ENCODE measurements at places on chromosomes 7 and 10.

DNA sequence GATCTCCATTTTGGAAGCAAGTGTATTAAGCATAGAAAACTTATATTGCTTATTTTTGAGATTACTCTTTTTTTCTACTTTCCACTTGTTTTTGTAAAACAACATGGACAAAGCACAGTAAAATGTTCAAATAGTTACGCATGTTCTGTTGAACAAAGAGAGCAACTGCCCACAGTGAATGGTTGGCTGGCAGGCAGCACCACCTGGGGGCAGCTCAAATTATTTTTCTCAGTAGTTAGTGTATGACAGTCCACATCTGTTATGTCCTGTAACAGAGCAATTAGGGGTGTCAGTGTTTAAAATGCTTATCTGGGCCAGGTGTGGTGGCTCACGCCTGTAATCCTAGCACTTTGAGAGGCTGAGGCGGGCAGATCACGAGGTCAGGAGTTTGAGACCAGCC is 46.1 kb upstream of the CACUL1 start:
- DNase-seq: no peak

- no peak for DNase-seq
Measured at GRCh38 chr10:103232131-103232673, 13.5 kb upstream of the RPEL1 start.

- DNase-seq: no peak
Measured at GRCh38 chr10:5023177-5023805, 19.6 kb upstream of the AKR1C2 start.

- DNase-seq: no peak
Measured at GRCh38 chr7:138814816-138815332, 16.9 kb upstream of the ATP6V0A4 start.

DNA sequence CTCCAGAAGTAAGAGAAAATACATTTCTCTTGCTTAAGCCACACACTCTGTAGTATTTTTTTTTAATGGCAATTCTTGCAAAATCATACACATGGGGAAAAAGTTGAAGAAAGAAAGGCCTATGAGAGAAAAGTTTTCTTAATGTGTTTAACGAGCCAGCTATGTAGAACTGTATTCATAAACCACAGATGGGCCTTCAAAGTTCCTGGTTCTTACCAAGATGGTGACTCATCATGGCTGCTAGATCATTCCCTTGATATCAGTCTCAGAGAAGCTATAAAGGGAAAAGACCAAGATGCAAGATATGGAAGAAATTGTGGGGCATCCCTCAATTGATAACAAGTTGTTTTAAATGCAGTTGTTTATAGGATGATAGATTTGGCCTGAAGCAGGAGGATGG is 992.7 kb upstream of the MBL2 start:
- no peak for DNase-seq

GRCh38 chr10:126147866-126148587 is 240.2 kb downstream of the ADAM12 start:
- no peak for DNase-seq

DNA sequence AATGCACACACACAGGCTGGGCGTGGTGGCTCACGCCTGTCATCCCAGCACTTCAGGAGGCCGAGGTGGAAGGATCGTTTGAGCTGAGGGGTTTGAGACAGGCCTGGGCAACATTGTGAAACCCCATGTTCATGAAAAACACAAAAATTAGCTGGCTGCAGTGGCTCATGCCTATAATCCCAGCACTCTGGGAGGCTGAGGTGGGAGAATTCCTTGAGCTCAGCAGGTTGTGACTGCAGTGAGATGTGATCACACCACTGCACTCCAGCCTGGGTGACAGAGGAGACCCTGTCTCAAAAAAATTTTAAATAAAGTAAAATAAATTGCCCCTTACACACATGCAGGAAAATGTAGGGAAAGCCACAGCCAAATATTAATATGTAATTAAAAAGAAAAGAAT is 44.1 kb downstream of the RNF32 start:
- no peak for DNase-seq

DNA sequence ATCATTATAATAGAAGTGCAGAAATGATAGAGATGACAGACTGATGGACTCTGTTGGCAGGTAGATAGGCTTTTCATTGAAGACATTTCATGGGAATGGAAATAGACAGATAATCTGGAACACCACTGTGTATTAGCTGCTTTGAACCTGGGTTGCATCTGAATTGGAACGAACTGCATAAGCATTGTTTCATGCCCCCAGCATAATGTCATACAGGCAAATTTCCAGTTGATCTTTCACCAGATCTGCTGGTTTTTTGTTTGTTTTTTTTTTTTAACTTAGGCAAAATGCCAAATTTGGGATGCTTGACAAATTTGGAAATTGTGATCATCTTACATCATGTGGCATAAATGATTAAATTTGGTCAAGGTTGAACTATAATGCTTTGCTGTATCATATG is 172.1 kb upstream of the AOAH start:
- no peak for DNase-seq

- DNase-seq: no peak
Measured at GRCh38 chr7:135348493-135348892, 114.9 kb downstream of the STRA8 start.

DNA sequence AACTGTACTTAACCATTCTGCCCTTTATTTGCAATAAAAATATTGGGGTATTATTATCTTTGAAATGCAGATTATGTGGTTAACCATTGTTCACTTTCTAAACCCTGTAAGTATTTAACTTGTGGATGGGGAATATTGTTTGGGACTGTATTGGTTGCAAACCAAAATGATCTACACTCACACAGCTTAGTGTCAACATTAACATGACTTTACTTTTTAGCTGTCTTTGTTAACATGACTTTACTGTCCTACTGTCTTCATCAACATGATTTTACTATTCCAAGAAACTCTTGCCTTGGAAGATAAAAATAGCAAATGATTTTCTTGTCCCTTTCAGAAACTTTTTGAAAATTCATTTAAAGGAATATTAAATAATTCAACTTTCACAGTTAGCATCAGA is 471.5 kb downstream of the GFRA1 start:
- DNase-seq: no peak

DNA sequence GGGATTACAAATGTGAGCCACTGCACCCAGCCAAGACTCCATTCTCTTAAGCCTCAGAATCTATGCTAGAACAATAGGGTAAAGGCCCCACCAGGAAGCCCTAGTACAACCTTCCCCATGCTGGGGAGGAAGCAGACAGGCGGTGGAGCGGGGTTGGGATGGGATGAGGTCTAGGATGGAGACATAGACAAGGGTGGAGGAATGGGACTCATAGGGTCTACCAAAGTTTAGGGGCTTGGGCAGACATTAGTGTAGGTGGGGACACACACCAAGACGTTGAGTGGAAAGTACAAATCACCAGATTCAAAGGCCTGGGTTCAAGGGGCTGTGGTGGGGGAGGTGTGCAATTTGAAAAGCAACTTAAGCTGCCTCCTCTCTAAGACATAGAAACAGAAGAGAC is 19.3 kb downstream of the PRSS2 start:
- no peak for DNase-seq

DNA sequence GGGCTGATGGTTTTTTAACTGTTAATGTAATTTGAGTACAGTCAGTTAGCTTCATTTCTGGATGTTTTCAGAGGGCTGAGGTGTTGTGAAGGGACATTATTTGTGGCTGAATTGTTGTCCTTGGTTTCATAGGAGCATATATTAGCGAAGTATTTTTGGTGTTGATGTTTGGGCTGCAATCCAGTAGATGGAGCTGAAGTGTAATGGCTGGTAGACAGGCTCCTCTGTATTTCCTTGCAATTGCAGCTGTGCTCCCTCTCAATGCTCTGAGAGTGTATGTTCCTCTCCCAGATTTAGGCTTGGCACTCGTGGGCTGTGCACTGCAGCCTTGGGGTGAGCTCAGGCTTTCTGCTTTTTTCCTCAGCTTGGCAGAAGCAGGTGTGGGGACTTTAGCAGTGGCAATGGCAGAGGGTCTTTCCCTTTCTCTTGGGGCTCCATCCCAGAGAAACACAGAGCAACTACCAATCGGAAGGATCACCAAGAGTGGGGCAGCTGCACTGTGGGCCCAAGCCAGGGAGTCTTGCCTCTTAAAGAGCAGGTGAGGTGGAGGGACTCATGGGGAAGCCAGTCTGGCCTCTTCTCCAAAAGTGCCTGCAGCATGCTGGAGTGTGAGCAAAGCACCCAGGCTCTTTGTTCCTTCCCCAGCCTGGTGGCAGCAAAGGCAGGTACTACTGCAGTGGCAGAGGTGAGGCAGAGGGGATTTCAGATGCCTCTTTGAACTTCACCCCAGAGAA is 544.4 kb downstream of the SH2D4B start:
- DNase-seq: no peak

DNA sequence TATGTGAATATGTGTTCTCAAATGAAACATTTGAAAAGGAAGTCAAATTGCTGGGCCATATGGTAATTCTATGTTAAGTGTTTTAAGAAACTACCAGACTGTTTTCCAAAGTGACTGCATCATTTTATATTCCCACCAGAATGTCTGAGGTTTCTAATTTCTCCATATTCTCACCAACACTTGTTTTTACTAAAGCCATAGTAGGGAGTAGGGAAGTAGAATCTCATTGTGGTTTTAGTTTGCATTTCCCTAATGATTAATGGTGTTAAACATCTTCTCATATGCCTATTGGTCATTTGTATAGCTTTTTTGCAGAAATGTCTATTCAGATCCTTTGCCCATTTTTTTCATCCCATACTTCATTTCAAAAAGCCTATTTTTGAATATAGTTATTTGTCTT is 9.1 kb upstream of the SEMA4G start:
- DNase-seq: no peak

- no peak for DNase-seq
Measured at GRCh38 chr7:17007841-17008240, 126.1 kb upstream of the AGR3 start.

GRCh38 chr7:1872191-1873069 is 202.4 kb downstream of the ELFN1 start:
- DNase-seq: no peak

GRCh38 chr7:1092806-1093501 is 5.0 kb downstream of the GPER1 start:
- no peak for DNase-seq

DNA sequence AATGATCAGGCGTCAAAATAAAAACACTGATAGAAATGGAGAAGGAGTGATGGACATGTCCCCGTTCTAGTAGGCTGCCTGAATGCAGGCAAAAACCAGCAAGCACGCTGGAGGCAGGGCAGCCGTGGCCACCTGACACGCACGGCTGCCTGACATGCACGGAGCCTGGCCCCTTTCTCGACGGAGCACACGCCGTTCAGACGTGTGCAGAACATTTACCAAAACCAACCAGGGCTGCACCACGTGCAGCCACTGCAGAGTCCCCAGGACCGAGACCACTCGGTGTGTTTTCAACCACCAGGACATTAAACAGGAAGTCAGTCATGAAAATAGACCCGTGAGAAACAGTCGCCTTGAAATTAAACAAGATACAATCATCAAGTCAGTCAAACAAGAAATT is 61.9 kb upstream of the NKX6-2 start:
- no peak for DNase-seq

DNA sequence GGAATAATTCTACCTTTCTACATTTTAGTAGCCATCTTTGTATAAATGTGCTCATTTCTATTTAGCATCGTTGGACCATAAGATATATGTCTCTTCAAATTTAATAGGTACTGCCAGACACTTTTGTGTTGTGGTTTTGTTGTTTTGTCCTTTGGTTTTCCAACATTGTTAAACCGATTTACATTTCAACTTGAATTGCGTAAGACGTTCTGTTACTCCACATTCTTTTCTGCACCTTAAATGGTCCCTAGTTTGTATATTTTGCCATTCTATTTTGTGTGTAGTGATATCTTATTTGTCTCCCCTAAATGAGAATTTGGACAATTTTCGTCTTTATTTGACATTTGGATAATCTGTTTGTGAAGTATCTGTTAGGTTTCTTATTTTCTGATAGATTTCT is 1015.6 kb downstream of the NRG3 start:
- no peak for DNase-seq

DNA sequence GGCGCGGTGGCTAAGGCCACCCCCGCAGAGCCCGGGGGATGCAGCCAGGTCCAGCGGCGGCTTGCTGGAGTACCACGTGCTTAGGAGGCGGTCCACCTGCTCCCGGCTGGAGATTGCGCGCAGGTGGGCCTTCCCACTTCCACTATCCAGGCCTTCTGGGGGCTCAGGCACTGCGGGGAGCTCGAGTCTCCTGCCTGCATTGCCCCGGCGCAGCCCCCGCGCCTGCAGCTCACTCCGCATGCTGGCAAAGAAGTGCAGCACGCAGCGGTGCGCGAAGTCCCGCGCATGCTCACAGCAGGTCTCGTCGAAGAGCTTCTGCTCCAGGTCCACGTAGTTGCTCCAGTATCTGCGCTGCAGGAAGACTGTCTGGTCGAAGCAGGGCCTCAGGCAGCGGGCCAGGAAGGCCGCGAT is 5.8 kb downstream of the CALHM3 start:
- no peak for DNase-seq

GRCh38 chr10:93110472-93111146 is 36.9 kb downstream of the CYP26A1 start:
- no peak for DNase-seq

- no peak for DNase-seq
Measured at GRCh38 chr7:90210981-90211380, 559 bp upstream of the STEAP2 start.

DNA sequence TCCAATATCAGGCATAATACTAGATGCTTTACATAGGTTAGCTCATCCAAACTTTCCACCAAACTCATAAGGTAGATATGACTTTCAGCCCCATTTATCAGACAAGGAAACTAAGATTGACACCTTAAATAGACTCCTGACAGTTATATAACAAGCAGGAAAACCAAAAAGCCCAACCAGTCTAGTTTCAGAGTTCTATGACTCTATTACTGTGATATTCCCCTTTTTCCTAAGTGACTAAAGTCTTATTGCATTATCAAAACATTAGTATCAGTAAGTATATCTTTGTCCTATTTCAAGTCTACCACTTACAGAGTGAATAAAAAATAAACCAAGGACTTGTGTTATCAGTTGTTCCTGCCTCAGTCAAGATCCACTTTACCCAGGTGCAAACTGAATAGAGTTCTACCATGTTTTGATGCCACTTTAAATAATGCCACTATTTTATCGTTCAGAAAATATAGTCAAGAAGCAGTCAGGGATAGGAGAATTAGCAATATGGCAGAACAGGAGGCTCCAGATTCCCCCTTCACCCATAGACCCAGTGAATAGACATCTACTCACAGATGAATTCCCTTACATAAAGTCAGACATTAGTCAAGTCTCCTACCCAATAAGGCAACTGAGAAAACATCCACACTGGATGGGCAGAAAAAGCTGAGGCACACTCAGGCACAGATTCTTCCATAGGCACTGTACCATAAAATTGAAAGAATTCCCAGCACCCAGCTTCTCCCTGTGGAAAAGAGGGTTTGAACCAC is 74.1 kb downstream of the CRPPA start:
- no peak for DNase-seq

DNA sequence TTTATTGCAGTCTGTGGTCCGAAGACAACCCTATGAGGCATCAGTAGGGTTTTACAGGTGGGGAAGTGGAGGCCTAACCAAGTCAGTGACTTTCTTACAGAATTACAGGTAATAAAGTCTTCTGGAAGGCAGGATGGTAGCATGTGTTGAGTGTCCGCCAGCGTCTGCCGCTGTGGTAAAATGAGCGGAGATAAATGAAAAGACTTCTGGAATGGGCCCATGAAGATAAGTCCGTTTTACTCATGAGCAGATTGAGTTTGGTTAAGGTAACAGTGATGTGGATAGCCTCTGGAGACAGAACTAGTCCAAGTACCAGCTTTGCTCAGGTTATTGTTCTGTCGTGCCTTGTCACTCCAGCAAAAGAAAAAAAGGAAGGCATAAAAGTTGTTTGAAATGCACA is 966 bp downstream of the FBH1 start:
- DNase-seq: no peak
